ENCODE measurements at places on chromosomes 13 and 19.

GRCh38 chr19:12676384-12676792 lies 5.3 kb downstream of the DHPS start:
- peak; percentile 92 for DNase-seq

GRCh38 chr13:113109151-113110047 lies 3.8 kb downstream of the F7 start:
- DNase-seq = no peak

DNA sequence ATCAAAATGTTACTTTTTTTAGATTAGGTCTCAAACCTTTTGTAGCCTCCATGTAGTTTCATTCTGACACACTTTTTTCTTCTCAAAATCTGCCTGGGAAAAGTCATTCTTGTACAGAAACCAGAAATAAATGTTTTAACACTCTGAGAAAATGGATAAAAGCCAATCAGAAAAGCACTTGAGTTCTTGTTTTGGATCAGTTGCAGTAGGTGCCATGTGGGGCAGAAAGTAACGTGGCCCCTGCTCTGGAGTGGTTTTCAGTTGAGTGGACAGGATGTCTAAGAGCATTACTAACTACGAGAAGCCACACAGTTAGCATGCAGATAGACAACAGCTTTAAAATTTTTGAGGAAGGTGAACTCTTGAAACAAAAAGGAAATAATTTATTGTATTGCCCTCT lies 19.1 kb downstream of the GPR183 start:
- DNase-seq = no peak

DNA sequence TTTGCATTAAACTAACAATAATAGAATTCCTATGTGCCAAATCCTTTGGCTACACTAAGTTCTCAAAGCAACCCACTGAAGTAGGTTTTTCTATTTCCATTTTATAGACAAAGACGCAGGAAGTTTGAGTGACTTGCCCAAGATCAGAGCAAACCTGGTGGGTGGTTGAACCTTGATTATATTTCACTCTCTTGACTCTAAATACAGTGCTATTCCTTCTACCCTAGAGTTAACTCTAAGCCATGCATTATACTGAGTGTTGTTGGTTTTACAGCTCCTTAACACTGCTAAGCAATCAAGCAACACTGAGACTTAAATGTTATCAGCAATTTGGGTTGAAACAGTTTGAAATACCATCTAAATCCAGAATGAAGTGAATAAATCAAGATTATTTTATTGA lies 813.6 kb upstream of the GPC6 start:
- no peak for DNase-seq

DNA sequence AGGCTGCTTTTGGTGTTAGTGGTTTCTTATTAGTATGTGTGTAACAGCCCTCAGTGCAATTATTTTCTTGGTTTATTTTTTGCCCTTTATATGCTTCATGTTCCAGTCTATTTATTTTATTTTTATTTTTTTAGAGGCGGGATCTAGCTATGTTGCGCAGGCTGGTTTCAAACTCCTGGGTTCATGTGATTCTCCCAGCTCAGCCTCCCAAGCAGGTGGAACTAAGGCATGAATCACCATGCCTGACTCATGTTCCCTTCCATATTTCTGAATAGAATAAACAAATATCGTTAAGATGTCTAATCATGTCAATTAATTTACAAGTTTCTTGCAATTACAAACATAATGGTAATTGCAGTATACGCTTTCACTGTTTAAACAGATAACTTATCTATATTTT lies 11.7 kb downstream of the SKA3 start:
- no peak for DNase-seq

- DNase-seq = no peak
These were observed 1505.9 kb downstream of the PCDH9 start for GRCh38 chr13:65724226-65724625.

DNA sequence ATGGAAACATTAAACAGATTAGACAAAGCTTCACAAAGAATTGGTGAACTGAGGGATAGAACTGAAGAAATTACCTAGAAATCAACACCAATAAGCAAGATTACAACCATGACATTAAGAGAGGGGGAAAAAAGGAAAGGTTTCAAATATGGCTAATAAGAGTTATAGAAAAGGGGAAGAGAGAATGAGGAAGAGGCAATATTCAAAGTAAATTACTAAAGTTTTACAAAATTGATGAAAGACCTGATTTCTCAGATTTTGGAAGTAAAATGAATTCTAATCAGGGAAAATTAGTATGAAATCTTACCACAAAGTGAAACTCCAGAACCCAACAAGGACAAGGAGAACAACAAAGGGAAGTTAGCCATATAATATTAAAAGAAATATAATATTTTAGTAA lies 187.4 kb downstream of the NBEA start:
- DNase-seq = no peak

DNA sequence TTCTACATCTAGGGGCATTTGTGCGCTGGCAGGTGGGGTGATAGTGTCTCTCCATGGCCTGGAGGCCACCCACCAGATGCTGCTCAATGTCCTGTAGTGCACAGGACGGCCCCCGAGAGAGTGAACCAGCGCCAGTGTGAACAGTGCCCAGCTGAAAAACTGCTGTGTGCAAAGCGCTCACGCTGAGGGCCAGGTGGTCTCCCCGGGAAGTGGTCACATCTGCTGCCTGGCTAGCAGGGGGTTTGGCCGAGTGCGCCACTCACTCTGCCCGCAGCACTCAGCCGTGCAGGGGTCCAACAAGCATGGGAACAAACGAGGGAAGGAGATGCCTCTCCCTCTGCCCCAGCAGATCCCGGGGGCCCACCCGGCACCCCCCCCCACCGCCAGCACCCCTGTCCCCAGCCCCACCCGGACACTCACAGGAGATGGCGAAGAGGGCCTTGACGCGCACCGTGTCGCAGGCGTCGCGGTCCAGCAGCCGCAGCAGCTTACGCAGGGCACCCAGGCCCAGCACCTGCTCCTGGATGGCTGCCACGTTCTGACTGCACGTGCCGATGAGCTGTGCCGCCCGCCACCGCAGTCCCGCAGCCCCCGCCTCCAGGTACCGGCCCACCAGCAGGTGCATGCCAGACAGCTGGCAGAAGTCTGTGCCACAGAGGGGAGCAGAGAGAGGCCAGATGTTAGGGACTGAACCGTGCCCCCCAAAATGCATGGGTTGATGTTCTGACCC lies 5.8 kb downstream of the HSPBP1 start:
- DNase-seq = no peak

DNA sequence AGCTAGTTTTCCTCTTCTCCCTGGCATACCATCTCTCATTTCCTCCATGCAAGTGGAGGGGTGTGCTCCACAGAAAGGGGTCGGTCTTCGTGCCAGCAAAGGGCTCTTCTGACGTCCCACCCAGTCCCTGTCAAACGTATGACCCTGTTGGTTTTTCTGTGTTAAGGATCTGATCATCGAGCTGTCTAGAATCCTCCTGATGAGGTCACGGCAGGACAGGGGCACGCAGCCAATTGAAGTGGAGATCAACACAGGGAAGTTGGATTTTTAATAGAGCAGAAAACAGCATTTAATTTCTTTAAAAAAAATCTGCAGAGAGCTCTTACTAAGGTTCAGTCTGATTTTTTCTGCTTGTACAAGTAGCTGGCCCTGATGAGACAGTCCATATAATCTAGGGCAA lies 339.4 kb downstream of the TEX29 start:
- DNase-seq = no peak

DNA sequence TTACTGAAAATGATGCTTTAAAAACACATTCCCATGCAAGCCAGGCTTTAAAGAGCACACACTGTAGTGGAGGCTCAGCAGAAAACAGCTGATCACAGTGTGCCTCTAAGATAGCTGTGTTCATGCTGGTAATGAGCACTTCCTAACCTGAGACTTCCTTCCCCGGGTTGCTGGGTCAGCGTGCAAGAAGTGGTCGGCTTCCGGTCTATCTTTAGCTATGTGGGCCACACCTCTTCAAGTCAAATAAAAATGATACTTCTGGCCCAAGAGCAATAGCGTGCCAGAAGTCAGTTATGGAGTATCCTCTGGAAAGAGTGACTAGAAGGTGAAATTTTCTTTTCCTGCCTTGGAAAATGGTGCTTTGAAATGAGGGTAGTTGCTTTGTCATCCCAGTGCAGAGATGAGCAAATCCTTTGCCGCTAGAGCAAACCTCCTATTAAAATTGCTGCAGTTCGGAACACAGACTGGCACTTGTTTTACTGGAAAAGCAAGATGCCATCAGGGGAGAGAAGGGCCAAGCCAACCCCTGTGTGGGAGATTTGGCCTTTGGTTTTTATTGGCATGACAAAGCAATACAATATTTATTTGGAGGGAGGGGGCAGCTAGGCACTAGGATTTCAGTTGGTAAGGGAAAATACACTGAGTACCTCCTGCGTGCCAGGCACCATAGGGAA lies 64.2 kb downstream of the ARHGAP35 start:
- no peak for DNase-seq

- no peak for DNase-seq
These were observed 8.1 kb upstream of the ARRDC2 start for GRCh38 chr19:17999684-18000479.

- no peak for DNase-seq
These were observed 20.6 kb upstream of the TCF3 start for GRCh38 chr19:1672769-1673644.

- no peak for DNase-seq
These were observed 72.5 kb downstream of the EDNRB start for GRCh38 chr13:77846173-77846572.

GRCh38 chr13:112881656-112882554 lies 87.1 kb upstream of the MCF2L start:
- no peak for DNase-seq

- no peak for DNase-seq
These were observed 112.3 kb downstream of the MIPEP start for GRCh38 chr13:23776698-23777574.

DNA sequence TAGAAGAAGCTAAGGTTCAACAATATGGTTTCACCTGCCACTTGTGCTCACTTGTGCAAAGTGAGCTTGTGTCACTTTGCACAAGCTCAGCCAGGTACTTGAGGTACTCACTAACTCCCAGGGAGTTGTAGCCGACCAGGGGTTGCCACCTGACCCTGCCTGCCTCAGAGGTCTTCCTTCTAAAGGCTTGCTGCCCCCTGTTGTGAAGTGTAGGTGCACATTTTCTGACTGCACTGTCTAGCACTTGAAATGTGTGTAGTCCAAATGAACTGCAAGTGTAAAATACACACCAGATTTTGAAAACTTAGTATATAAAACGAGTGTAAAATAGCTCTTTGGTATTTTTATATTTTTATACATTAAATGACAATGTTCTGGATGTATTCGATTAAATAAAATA lies 230.8 kb downstream of the DLEU7 start:
- DNase-seq = no peak

GRCh38 chr13:54445453-54445852 lies 1416.8 kb downstream of the OLFM4 start:
- no peak for DNase-seq

- DNase-seq = no peak
These were observed 14.1 kb upstream of the RELB start for GRCh38 chr19:44987148-44987675.

GRCh38 chr13:42549552-42549936 lies 24.4 kb upstream of the TNFSF11 start:
- no peak for DNase-seq

GRCh38 chr19:9709305-9709704 lies 34.4 kb upstream of the ZNF562 start:
- no peak for DNase-seq

DNA sequence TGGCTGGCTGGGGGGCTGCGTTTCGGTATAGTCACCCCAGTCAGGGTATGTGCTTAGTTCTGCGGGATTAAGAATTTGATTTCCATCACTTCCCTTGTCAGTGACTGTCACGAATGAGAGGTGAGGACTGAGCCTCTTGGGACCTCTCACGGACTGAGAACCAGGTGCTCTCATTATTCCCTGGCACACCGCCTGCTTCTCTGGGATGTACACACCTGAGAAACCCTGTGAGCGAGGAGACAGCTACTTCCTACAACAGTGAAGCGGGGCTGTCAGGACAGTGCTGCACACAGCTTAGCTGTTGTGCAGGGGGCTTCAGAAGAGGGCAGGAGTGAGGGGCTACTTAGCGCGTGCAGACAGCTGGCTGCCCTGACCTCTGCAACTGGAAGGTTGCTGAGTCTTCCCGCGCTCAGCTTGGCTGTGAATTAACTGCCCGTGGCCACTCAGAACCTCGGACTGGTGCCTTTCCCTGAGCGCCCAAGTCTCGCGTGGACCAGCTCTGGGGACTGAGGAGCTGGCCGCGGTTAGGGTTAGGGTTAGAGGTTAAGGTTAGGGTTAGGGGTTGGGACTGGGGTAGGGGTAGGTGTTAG lies 65.3 kb upstream of the MCF2L start:
- DNase-seq = no peak

GRCh38 chr13:97483465-97483864 lies 49.5 kb downstream of the RAP2A start:
- DNase-seq = no peak

- DNase-seq = no peak
These were observed 21.2 kb upstream of the GTF3A start for GRCh38 chr13:27403203-27403678.

- DNase-seq = no peak
These were observed 6.2 kb downstream of the TINCR start for GRCh38 chr19:5561559-5561958.

DNA sequence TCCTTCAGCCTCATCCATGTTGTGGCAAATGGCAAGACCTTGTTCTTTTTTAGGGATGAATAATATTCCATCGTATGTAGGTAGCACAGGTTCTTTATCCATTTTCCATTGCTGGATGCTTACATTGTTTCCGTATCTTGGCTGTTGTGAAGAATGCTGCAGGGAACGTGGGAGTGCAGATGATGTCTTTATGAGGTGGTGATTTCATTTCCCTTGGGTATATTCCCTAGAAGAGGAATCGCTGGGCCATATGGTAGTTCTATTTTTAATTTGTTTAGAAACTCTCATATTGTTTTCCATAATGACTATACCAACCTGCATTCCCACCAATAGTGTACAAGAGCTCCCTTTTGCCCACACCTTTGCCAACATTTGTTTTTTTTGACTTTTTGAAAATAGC lies 186.3 kb upstream of the TMTC4 start:
- no peak for DNase-seq

GRCh38 chr13:41900918-41901317 lies 60.0 kb downstream of the VWA8 start:
- no peak for DNase-seq

- DNase-seq = no peak
These were observed 16.8 kb downstream of the EPN1 start for GRCh38 chr19:55691561-55692481.

GRCh38 chr13:100178309-100178708 lies 89.4 kb downstream of the PCCA start:
- no peak for DNase-seq

DNA sequence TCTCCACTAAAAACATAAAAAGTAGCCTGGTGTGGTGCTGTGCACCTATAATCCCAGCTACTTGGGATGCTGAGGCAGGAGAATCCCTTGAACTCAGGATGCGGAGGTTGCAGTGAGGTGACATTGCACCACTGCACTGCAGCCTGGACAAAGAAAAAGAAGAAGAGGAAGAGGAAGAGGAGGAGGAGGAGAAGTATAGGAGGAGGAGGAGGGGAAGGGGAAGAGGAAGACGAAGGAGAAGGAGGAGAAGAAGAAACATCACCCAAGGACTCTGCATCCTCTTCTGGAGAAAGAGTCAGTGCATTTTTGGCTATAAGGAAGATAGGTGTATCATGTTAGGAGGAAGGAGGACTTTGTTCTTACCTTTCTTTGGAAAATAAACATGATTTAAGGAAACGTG lies 13.0 kb upstream of the FPR3 start:
- no peak for DNase-seq

Measured in mesothelial cell of epicardium (in vitro differentiated cells).